Esophagus muscularis mucosa (tissue), 4 donors: ENCODE measurements at places on chromosomes 6 and 20. TPM values are rescaled to one million over a fixed set of nuclear protein-coding genes. Genes with fewer than 3 reads are reported as not detected.

Gene ADGB
- not detected for total RNA-seq

Gene KCNK16
- total RNA-seq, result not detected

Gene MAN1A1
- total RNA-seq, result 125 TPM

Gene GMNN
- total RNA-seq, result 8.0 TPM

Gene ZDHHC14
- total RNA-seq, result 7.1 TPM

Gene ZNF341
- 4.2 TPM for total RNA-seq

Gene AKAP12
- 215 TPM for total RNA-seq

Gene ZNF318
- total RNA-seq, result 12.9 TPM
